Cortex of kidney (tissue), 1 donor: ENCODE measurements at places on chromosomes 16 and 17.

- DNase-seq: no peak
Observed at GRCh38 chr17:55883149-55883548, 132.3 kb downstream of the PCTP start.

DNA sequence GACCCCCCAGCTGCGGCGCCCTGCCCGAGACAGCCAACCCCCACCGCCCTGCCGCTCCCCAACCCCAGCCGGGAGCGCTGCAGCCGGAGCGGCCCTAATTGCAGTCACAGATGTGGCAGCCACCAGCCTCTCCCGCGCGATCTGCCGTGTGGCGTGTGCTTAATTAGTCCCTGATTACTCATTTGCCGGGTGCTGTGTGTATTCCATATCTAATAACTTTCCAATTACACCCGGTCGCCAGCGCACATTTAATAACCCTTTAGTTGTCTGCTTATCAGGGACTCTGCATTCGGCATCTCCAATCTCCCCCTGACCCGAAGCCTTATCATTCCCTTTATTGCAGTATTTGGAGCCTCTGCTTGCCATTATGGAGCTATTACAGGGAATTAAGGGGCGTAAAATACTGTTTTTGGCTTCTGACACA, 236.7 kb upstream of the CIBAR2 start:
- DNase-seq: no peak

DNA sequence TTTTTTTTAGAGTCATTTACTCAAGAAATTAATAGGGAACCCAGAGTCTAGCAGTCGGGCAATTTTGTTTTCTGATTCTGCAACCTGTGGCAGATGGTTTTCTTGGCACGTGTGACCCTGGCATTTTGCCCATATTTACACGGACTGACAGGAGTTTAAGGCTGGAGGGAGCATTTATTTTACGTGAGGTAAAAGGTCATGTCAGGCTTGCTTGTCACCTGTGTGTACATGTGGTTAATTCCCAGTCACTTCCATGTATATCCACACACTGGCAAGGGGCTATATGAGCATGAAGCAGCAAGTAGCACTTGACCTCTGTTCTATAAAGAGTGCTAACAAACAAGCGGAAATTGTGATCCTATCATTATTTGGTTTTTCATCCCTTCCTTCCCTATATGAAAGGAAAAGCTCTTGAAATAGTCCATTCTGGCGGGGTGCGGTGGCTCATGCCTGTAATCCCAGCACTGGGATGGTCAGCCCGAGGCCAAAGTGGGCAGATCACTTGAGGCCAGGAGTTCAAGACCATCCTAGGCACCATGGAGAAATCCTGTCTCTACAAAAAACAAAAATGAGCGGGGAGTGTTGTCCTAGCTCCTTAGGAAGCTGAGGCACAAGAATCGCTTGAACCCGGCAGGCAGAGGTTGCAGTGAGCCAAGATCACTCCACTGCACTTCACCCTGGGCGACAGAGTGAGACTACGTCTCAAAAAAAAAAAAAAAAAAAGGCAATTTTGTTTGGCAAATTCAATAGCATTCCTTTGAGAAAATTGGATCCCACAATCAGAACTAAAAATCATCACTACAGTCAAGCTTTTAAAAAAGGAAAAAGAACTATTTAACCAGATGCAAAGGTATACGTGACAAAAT, 2.1 kb downstream of the SPAG9 start:
- DNase-seq: no peak

- DNase-seq: no peak
Observed at GRCh38 chr17:17425591-17425990, 51.2 kb upstream of the MED9 start.

- no peak for DNase-seq
Observed at GRCh38 chr17:83088909-83089308, 9.5 kb downstream of the METRNL start.

- DNase-seq: no peak
Observed at GRCh38 chr16:50932348-50932935, 190.6 kb downstream of the CYLD start.

GRCh38 chr16:13503960-13504635, 415.9 kb upstream of the ERCC4 start:
- no peak for DNase-seq

- DNase-seq: no peak
Observed at GRCh38 chr17:55740511-55741355, 10.1 kb upstream of the PCTP start.

DNA sequence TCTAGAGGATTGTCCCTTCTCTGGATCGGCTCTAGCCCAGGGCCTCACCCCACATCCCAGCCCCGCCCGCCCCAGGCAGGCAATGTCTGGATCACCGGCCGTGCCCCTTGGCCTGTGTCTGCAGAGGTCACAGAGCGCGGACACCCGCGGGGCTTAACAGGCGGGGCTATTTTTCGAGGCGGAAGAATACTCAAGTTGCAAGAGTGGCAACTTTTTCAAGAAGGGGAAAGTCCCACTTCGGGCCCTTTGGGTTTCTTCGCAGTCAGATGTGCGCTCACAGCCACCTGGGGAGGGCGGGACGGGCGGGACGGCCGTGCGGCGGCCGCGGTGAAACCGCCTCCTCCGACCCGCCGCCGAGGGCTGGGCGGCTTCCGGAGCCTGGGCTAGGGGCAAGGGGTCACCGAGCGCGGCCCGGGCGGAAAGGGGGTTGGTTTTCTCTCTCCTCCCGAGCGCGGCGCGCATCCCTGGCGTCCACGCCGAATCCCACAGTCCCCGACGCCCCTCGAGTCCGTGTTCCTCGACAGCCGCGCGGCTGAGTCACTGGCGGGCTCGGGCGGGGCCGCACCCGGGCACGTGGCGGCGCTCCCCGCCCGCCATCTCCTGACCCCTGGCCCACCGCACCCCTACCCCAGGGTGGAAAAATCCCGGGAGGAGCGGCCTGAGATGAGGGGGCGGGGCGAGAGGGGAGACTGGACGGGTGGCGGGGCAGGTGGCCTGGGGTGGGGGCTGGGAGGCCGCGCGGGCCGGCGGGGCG, 1.2 kb upstream of the PFN1 start:
- no peak for DNase-seq

DNA sequence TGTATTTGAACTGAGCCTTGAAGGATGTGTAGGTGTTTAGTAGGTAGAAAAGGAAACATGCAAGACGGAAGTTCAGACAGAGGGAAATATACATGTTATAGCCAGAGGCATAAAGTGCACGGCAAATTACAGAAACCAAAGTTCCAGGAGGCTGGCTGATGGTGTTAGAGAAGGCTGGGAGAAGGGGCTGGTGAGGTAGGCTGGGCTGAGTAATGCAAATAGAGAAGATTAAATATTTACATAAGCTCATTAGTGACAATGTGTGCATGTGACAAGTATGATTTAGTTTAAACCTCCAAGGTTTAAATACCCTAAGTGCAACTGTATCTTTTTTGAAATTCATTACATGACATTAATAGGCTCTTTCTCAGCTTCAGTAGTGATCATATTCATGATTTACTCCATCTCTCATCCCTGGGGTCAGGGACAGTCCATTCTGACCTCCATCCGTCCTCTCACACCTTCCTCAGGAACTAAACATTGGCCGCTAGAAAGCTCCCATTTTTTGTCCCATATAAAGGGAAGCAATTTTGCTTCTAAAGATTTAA, 399.8 kb upstream of the SALL1 start:
- no peak for DNase-seq
